ENCODE measurements at places on chromosomes 3 and 15.

DNA sequence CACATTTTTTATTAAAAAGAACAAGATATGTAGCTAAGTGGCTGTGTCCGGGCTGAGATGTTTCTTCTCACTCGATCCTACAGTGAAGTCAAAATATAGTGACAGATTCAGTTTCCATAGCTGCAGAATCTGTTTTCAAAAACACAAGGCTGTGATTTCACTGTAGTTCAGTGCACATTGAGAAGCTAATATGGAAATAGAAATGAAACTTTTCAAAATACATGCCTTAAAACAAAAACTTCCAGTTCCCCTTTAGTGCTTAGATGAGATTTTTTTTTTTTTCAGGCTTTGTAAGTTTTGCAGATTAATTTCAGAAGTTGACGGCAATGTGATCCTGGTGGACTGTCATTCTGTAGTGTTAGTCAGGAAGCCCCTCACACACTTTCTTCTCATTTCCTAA lies 23.8 kb upstream of the TRAK1 start:
- peak; percentile 66 for DNase-seq

DNA sequence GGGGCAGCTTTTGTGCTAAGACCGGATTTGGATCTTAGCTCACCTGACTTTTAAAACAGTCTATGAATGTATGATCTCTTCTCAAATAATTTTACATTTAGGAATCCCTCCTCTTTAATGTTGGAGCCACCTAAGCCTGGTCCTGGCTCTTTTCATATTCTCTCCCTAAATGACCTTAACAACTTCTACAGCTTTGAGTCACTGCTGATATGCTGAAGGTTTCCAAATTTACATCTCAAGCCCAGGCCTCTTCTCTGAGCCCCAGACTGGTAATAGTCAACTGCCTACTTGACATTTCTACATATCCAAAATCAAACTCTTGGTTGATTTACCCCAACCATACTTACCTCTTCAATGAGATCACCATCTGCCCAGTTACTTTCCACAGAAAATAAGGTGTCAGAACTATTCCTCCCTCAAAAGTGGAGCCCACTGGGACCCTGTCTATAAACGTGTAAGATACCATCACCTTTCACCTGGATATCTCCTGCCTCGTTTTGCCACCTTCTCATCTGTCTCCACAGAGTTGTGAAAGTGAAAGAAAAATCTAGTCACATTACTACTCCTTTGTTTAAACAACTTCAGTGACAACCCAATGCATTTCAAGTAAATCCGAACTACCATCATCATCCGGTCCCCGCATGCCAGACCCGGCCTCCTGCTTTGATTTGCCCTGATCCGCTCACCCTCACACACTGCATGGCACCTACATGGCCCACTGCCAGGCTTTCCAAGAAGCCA lies 48.8 kb downstream of the UBP1 start:
- DNase-seq: no peak

GRCh38 chr3:46897829-46898320 lies 20.4 kb downstream of the PTH1R start:
- DNase-seq: no peak

GRCh38 chr3:38224357-38224756 lies 41.3 kb upstream of the SLC22A13 start:
- no peak for DNase-seq

DNA sequence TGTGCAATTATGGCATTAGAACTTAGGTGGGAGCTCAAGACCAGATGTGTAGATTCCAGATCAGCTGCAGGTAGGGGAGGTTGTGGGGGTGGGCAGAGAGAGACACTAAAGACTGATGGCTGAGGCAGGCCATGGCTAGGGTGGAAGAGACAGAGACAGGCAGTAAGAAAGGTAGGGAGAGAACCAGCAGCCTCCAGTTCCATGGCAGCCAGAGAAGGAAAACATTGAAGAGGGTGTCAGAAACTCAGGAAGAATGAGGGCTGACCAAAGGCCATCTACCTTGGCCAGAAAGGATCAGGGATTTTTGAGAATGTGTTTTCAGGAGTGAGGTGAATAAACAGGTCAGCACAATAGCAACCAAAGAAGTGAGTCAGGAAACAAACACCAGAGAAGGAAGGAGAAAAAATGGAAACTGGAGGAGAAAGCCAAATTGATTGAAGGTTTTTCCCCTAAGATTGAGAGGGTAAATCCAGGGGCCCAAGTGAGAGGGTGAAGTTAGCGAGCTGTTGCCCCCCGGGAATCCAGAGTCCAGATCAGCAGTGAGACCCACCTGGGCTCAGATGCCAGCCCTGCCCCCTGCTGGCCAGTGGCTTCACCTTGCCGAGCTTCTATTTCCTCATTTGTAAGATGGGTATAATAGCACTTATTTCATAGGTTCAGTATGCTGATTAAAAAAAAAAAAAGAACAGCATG lies 41.0 kb downstream of the ABHD2 start:
- DNase-seq: no peak

GRCh38 chr15:85941186-85941855 lies 138.3 kb upstream of the AGBL1 start:
- no peak for DNase-seq

- no peak for DNase-seq
Measured at GRCh38 chr3:127431066-127431465, 143.2 kb upstream of the PRR20G start.

DNA sequence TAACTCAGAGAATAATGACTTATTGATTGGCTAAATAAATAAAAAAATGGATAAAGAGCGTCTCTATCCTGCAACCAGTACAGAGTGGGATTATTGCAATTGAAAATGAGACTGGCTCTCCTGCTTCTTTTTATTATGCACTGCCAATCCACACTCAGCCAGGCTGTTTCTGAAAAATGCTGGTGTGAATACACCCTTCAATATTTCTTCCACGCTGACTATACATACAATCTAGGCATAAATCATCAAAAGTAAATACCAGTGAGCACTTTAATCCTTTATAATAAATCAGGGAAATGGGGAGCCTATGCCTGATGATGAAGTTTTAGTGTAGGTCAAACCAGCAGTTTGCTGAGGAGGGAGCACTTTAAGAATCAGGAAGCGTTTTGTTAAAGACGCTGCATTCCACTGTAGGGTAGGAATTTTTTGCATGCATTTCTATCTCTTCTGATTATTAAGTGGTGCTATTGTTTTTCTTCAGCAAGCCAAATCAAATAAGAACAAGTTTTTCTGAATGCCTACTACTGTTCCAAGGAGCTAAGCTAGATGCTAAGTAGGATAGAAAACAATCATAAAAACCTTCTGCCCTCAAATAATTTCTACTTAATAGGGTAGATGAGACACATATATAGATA lies 781.5 kb downstream of the TBL1XR1 start:
- no peak for DNase-seq

- DNase-seq: no peak
Measured at GRCh38 chr3:30811151-30811795, 83.2 kb downstream of the GADL1 start.

GRCh38 chr15:48522911-48523310 lies 122.6 kb downstream of the FBN1 start:
- DNase-seq: no peak

DNA sequence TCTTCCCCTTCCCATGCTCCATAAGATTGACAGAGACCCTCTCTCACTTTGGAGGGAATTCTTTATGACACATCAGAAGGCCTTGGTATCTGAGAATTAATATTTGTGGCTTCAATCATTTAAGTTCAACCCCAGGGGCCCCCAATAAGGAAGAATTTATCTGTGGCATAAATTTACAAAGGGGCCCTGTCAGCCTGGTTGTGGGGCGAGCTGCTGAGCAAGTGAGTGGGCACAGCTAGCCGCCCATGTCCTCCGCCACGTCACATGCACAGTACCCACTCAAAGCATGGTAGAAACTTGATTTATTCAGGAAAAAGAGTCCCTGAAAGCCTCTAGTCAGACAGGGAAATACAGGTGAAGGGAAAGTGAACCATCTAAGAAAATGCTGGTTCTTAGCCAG lies 13.3 kb downstream of the PLXNB1 start:
- DNase-seq: no peak

- DNase-seq: no peak
Measured at GRCh38 chr15:88141269-88141889, 115.2 kb downstream of the NTRK3 start.

- DNase-seq: no peak
Measured at GRCh38 chr3:70000028-70000410, 486 bp downstream of the SAMMSON start.

GRCh38 chr15:27127815-27128570 lies 157.0 kb downstream of the GABRG3 start:
- no peak for DNase-seq

DNA sequence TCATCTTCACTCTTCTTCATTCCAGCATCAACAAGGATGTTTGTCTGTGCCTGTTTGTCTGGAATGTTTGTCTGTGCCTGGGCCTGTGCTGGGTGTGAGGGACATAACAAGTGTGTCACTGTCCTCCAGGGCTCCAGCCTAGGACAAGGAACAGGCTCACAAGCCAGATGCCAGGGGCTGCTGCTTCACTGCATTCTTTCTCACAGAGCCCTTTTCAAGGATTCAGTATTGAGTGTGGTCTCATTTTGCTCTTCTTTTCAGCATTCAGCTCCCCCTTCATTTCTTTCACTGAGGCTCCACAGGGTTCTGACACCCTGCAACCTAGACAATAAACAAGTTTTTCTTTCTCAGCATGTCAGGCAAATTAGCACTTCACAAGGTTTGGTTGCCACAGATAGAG lies 43.6 kb upstream of the KY start:
- DNase-seq: no peak

GRCh38 chr3:138907539-138907938 lies 39.4 kb downstream of the FOXL2 start:
- DNase-seq: no peak

DNA sequence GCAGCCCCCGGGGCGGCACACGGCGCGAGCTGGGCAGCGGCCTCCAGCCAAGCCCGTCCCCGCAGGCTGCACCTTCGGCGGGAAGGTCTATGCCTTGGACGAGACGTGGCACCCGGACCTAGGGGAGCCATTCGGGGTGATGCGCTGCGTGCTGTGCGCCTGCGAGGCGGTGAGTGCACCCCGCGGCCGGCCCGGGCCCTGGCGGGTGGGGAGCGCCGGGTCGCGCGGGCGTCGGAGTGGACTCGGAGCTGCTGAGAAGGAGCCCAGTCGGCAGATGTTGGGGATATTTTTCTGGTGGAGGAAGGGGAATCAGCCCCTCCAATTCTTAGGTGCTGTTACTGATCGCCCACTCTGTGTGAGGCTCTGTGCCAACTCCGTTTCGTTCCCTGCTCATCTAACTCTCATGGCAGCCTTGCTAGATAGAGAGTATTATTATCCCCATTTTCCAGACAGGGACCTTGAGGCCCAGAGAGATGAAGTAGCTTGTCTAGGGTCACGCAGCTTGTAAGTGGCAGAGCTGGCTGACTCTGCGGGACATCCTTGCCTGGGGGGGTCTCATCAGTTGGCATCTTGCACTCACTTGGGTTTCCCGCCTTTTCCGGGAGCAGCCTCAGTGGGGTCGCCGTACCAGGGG lies 890 bp downstream of the CHRD start:
- DNase-seq: no peak

DNA sequence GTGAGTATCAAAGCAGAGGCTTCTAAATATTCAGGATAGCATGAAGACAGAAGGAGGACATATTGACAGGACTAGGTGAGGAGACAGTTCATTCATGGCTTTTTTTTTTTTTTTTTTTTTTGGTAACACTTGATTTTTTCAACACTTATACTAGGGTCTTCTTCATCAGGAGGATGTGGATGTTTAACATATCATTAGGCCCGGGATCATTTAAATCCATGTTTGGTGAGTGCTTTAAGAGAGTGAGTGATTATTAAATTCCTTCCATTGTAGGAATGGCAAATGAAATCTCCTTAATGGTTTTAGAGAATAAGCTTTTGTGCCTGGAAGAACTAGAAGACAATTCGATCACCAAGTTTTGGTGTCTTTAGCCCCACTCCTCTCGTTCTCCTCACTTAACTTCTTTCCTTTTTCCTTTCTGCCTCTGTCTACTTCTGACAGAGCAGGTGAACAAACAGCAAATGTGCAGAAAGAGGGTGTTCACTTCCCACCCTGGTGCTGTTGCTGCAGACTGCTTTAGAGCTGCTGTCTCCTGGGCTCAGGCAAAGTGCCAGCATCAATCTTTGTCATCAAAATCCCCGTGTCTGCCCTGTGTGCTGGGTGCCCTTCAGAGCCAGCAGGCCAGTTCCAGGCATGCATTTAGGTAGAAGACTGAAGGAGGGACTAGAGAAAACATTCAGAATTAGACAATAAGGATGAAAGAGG lies 35.6 kb upstream of the RAB11A start:
- no peak for DNase-seq

GRCh38 chr3:39178553-39178952 lies 13.8 kb downstream of the XIRP1 start:
- no peak for DNase-seq

- DNase-seq: no peak
Measured at GRCh38 chr15:88341006-88341405, 84.5 kb upstream of the NTRK3 start.

- no peak for DNase-seq
Measured at GRCh38 chr3:188936597-188937107, 235.1 kb upstream of the TPRG1 start.

DNA sequence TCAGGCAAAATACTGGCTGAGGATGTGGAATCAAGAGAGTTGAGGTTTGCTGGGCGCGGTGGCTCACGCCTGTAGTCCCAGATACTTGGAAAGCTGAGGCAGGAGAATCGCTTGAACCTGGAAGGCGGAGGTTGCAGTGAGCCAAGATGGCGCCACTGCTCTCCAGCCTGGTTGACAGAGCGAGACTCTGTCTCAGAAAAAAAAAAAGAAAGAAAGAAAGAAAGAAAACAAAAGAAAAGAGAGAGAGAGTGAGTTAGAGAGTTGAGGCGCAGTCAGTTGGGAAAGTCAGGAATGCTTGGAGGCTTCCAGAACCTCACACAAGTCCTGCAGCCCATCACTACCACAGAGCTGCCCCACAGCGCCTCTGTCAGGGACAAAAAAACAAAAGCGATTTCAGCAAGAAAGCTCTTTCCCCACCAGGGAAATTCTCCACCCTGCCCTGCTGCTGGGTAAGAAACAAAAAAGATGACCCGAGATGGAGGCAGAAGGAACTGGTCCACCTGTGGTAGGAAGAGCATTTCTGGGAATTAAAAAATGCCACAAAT lies 13.8 kb downstream of the HDC start:
- no peak for DNase-seq

GRCh38 chr3:39150803-39151631 lies 2.4 kb downstream of the CSRNP1 start:
- DNase-seq: peak; percentile 88

DNA sequence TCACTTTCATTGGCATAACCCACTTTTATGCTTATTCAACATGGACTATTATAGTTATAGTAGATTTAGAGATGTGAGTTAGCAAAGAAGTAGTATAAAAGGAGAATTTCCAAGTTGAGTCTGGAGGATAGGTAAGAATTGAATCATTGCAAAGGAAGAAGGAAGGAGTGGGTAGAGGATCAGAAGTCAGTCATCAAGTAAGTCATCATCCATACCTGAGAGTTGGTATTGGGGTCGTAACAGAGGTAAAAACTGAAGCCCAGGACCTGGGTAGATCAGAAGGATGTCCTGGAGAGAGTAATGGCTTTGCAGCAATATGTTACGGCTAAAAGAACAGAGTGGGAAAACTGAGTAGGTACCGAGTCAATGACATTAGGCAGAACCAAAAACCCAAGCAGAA lies 265.7 kb downstream of the SUCLG2 start:
- no peak for DNase-seq

- no peak for DNase-seq
Measured at GRCh38 chr3:113158171-113158570, 53.2 kb upstream of the BOC start.

GRCh38 chr3:120272286-120272685 lies 12.7 kb downstream of the GPR156 start:
- no peak for DNase-seq

All from GM04504 (cell line).